ENCODE measurements at places on chromosomes 6 and 20.

- H3K4me1 ChIP-seq, result peaks cover 6% of the 10 kb centered on the region
- H3K27me3 ChIP-seq, result peaks cover 1% of the 10 kb centered on the region
- H3K27ac ChIP-seq, result peak overlapping the region; percentile 2
- H3K36me3 ChIP-seq, result peaks cover 2% of the 10 kb centered on the region
- no peak overlapping the region for H3K4me3 ChIP-seq
- DNase-seq, result no peak
Observed at GRCh38 chr20:51750037-51750769, 18.0 kb downstream of the ATP9A start.

DNA sequence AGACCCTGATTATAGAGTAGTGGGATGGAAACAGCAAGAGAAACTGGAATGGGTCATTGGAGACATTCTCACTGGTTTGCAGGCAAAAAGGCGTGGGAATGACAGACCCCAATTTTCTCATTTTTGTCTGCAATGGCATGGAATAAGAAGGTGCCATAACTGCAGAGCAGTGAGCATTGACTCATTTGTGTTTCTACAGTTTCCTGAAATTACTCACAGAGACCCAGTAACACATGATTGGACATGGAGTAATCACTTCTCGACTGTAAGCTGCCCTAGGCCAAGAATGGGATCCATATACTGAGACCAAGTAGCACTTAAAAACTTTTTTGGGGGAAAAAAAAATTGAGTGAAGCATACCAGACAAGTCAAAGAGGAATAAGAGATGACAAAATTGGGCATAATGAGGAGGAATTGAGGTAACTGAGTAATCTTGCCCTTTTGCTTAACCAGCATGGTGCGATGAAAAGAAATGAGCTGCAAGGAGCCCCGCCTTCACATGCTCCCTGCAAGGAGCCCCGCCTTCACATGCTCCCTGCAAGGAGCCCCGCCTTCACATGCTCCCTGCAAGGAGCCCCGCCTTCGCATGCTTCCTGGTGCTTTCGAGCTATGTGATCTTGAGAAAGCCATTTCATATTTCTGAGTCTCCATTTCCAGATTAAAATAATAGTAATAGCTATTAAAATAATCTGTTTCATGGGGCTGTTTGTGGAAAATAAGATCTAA is 44.1 kb downstream of the NHSL1 start:
- peak; percentile 46 for DNase-seq
- H3K4me3 ChIP-seq, result peak overlapping the region; percentile 6
- no peaks in the 10 kb centered on the region for H3K36me3 ChIP-seq

DNA sequence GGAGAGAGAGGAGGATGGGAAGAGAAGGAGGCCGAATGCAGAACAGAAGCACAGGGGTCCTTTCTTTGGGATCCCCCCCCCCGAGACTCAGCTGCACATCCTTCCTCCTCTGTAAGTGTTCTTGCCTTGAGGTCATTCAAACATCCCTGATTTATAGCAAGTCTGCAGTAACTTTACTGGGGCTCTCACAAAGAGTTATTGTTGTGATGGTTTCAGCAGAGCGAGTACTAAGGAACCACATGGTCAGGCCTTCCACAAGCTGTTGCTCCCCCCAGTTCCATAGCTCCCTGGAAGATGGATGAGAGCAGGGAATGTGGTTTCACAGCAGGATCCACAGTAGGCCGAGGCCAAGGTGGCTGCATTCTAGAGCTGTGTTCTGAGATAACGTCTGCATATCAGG is 351.4 kb upstream of the CDH4 start:
- H3K36me3 ChIP-seq, result no peaks in the 10 kb centered on the region
- H3K27ac ChIP-seq, result no peak overlapping the region
- no peaks in the 10 kb centered on the region for H3K4me1 ChIP-seq
- no peak overlapping the region for H3K4me3 ChIP-seq

DNA sequence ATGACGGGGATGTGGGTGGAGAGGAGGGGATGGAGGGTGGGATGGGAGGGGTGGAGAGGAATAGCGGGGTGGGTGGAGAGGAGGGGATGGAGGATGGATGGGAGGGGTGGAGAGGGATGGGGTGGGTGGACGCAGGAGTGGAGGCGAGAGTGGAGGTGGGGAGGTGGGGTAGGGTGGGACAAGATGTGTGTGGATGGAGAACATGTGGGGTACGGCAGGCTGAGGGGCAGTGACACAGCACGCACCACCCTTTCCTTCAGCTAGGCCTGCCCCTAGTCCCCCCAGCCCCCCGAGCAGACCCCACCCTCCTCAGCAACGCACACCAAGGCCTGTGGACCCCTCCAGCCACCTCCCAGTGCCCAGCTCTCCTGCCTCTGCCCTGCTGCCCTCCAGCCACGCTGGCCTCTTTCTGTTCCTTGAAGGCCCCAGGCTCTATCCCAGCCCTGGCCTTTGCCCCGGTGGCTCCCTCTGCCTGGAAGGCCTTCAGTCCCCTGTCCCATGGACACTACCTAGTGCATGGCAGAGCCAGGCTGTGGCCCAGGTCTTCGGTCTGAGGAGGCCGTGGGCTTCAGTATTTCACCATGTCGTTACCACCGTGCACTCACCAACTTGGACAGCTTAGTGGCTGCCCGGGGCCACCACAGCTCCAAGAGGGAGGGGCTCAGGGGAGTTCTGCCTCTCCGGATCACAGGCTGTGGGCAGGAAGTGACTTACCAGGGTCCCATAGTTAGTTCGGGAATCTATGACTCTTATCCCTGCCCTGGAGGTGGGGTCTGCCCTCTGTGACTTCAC is 78.4 kb upstream of the PMEPA1 start:
- no peak for DNase-seq
- H3K36me3 ChIP-seq, result no peaks in the 10 kb centered on the region
- H3K4me3 ChIP-seq, result no peak overlapping the region
- peaks cover 3% of the 10 kb centered on the region for H3K27me3 ChIP-seq

GRCh38 chr6:139124887-139125672 is 9.8 kb upstream of the HECA start:
- H3K27me3 ChIP-seq, result no peaks in the 10 kb centered on the region
- H3K4me3 ChIP-seq, result peak overlapping the region; percentile 47
- peaks cover 33% of the 10 kb centered on the region for H3K4me1 ChIP-seq
- peak; percentile 77 for DNase-seq

GRCh38 chr6:18349386-18349785 is 37.8 kb upstream of the RNF144B start:
- H3K27me3 ChIP-seq, result peaks cover 5% of the 10 kb centered on the region
- no peaks in the 10 kb centered on the region for H3K36me3 ChIP-seq
- DNase-seq, result no peak

GRCh38 chr20:9215539-9215938 is 146.7 kb downstream of the PLCB4 start:
- H3K27ac ChIP-seq, result no peak overlapping the region
- no peaks in the 10 kb centered on the region for H3K4me1 ChIP-seq
- no peaks in the 10 kb centered on the region for H3K27me3 ChIP-seq
- no peaks in the 10 kb centered on the region for H3K36me3 ChIP-seq
